Omental fat pad (tissue), 4 donors: ENCODE measurements at places on chromosomes 6 and 20. TPM values are rescaled to one million over a fixed set of nuclear protein-coding genes. Genes with fewer than 3 reads are reported as not detected.

Gene PHIP
- 43.3 TPM for total RNA-seq

- DNase-seq = no peak
These were observed 15.1 kb upstream of the BAK1 start for GRCh38 chr6:33595001-33595846.

- no peak for DNase-seq
These were observed 619.2 kb downstream of the C6orf118 start for GRCh38 chr6:164690241-164690640.

- DNase-seq = no peak
These were observed 35.2 kb upstream of the SLC22A2 start for GRCh38 chr6:160293844-160294243.

DNA sequence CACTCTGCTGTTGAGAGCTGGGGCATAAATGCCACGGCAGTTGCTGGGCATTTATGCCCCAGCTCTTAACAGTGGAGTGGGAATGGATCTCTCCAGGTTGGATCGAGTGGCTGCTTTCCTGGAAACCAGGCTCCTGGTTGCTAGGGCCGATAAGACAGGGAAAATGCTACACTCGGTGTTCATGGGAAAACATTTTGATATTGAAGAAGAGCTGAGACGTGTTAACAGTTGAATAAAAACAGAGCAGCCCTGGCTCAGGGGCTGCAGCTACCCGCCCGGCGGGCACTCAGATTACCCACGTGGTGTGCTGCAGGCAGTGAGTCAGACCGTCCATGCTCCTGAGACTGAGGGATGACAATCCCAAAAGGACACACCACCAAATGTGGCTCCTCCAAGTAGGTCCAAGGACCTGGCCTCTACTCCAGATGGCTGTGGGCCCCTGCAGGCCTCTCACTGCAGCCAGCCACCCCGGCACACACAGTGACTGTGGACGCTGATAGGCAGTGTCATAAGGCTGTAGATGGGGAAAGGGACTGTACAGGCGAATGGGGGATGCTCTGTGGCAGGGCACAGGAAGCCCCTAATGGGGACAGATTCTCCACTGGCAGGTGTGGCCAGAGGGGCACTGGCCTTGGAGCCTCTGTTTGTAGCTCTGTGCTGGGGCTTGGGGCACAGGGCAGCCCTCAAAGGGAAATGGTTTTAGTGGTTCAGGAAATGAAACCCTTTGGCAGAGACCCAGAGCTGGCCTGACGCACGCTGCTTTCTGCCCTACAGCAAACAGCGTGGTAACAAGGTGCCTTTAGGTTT is 237.8 kb downstream of the LY86 start:
- no peak for DNase-seq

DNA sequence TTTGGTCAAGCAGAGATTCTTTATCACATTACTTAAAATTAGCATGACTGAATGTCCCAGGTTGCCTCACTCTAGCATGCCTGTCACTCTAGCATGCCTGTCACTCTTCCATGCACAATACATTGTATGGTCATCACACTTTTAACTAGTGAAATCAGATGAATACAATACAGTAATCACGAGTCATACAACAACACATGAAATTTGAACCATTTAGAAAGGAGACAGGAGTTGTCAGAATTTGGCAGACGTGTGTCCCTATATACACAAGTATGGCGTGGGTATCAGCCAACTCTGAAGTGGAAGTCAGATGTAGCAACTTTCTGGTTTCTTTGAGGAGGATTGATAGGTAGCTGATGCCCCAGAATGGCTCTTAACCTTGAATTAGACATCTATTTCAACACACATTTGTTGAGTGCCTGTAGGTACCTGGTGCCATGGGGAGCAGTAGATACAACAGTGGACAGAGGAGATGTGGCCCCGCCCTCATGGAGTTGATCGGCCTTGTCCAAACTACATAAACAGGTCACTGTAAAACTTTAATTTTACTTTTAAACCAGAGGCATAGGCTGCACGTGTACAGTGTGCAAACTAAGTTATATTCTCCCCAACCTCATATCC is 116.1 kb upstream of the TIAM2 start:
- no peak for DNase-seq
